ENCODE measurements at places on chromosomes 4 and X.
A peak's percentile ranks its signal among the peaks of the same experiment; 100 is the strongest.

GRCh38 chr4:25888781-25889180 is 25.2 kb upstream of the SMIM20 start:
- DNase-seq: no peak

GRCh38 chr4:91758487-91758886 is 545.3 kb upstream of the GRID2 start:
- no peak for DNase-seq

- DNase-seq: no peak
These were observed 40.5 kb upstream of the ARSJ start for GRCh38 chr4:114019969-114020358.

- DNase-seq: peak; percentile 45
These were observed 19.9 kb downstream of the DGAT2L6 start for GRCh38 chrX:70196961-70197720.
